ENCODE measurements at places on chromosomes 16 and 17.
A peak's percentile ranks its signal among the peaks of the same experiment; 100 is the strongest.

DNA sequence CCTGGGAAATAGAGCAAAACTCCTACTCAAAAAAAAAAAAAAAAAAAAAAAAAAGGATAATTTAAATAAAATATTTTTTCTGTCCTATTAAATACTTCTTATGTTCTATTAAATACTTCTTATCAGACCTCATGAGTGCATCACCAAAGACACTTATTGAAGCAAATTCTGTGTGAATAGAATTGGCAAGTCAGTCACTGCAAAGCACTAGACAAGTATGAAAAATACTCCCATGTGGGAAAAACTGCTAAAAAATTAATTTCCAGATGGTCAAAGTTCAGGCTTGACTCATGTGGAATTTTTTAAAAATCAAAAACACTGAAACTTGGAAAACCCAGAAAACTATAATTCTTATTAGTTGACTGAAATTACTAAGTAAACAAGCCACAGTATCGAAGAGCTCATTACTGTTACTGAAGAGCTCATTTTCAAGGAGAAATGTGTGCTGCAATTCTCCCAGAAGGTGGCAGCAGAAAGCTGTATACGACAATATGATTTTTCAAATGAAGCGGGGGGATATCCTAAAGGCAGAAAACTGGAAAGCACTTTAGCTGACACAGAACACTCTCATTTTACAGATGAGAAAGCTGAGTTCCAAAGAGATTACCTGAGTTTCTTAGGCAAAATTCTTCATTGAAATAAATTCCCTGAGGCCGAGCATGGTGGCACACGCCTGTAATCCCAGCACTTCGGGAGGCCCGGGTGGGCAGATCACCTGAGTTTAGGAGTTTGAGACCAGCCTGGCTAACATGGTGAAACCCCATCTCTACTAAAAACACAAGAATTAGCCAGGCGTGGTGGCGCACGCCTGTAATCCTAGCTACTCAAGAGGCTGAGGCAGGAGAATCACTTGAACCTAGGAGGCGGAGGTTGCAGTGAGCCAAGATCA is 15.9 kb upstream of the FBXO47 start:
- peak; percentile 47 for DNase-seq

DNA sequence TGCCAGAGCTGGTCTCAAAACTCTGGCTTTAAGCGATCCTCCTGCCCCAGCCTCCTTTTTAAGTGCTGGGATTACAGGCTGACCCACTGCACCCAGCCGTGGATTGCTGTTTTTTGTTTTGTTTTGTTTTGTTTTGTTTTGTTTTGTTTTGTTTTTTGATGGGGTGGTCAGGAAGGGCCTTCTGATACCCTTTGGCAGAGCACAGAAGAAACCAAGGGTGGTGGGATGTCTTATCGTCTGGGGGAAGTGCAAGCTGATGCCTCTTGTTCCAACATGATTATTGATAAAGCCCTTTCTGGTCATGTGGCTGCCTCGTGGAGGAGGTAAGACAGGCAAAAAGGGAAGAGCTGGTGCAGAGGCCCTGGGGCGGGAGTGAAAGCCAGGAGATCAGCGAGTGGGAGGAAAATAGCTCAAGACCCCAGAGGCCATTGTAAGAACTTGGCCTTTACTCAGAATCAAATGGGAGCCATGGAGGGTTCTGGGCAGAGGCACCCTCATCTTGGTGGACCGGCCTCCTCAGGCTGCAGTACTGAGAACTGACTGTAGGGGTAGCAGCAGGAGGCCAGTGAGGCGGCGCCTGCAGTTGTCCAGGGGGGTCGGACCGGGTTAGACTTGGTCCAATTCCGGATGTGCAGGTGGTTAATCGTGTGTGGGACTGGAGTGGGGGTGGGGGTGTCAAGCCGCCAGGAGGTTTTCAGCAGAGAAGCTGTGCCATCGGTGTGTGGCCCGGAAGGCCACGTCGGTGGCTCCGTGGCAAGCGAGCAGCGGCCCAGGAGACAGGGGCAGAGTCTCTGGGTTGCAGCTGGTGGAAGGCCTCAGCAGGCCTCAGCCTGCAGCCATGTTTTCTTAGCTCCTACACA is 84.4 kb upstream of the GSE1 start:
- DNase-seq, result peak; percentile 15

DNA sequence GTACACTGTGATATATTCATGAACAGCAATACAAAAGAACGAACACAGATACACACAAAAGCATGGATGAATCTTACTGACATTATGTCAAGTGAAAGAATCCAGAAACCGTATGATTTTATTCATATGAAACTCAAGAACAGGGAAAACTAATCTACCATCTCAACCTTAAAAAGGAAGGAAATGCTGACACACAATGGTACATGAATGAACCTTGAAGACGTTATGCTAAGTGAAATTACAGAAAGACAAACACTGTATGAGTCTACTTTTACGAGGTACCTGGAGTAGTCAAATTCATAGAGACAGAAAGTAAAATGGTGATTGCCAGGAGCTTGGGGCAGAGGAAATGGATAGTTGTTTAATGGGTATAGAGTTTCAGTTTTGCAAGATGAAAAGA is 8.7 kb upstream of the PRKCB start:
- no peak for DNase-seq

DNA sequence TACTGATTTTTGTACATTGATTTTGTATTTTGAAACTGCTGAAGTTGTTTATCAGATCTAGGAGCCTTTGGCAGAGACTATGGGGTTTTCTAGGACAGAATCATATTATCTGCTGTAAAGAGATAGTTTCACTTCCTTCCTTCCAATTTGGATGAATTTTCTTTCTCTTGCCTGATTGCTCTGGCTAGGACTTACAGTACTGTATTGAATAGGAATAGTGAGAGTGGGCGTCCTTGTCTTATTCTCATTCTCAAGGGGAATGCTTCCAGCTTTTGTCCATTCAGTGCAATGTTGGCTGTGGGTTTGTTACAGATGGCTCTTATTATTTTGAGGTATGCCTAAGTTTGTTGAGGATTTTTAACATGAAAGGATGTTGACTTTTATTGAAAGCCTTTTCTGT is 290.1 kb downstream of the MAP2K4 start:
- no peak for DNase-seq

DNA sequence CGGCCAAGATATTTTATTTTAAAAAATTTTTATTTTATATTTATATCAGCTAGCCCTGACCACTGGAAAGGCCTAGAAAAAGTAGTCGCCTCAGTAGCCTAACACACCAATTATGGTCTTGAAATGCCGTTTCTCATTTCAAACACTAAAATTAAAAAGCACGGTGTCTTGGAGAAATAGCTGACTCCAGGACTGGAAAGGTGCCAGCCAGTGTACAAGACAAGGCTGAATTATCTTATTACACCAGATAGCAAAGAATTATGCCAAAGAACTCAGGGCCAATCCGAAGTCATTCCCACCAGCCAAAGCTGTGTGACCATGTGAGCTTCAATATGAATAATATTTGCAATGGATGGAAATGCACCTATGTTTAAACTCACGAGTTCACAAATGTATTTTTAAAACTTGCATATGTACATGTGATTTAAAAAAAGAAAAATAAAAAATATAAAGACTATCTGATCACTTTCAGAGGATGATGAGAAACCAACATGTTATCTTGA is 19.9 kb upstream of the ATP2C2 start:
- DNase-seq, result no peak

- DNase-seq, result peak; percentile 67
Measured at GRCh38 chr17:386141-386876, 33.7 kb upstream of the RPH3AL start.

- no peak for DNase-seq
Measured at GRCh38 chr16:24993722-24994686, 21.2 kb downstream of the ARHGAP17 start.

DNA sequence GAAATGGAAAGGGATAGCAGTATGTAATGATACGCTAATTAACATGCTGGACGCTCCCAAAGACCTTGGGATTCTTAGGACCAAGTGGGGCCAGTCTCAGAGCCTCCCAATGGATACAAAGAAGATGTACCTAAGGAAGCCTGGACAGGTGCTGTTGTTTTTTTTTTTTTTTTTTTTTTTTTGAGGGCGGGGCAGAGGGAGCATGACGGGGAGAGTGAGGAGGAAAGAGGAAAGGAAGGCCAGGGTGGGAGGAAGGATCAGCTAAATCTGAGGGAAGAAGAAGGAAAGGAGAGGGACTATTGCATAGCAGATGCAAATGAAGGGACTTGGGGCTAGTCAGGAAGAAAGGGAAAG is 2.5 kb downstream of the VAMP2 start:
- no peak for DNase-seq

- no peak for DNase-seq
Measured at GRCh38 chr16:78390508-78391324, 291.3 kb downstream of the WWOX start.

DNA sequence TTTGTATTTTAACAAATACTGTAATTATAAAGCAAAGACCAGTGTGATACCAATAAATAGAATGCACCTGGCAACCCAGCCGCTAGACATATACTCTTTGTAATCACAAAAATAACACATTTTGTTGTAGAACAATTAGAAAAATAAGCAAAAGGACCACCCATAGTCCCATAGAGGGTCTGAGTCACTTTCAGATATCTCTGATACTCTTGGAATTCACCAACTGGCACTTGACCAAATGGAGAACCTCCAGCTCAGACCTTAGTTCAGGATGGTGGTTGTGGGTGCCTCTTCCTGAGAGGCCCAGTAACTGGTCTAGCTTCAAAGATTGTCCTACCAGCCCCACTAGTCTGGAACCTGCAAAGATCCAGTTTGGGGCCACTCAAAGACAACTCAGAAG is 789 bp upstream of the TERF2 start:
- DNase-seq, result no peak

DNA sequence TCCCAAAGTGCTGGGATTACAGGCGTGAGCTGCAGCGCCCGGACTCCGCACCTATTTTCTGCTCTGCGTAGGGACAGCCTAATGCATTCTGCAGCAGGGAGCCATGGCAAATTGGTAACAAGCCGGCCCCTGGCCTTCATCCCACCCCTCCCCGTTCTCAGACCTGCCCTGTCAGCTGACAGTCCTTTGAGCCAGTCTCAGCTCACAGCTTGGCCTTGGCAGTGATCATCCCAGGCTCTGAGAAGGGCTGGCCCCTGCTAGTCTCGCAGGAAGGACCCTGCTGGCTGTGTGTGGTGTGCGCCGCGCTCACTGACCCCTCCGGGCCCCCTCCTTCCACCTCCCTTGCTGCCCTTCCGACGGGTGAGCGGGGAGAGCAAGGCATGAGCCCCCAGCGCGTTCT is 10.3 kb upstream of the NPTX1 start:
- no peak for DNase-seq
